ENCODE measurements at places on chromosomes 5 and 9.

GRCh38 chr9:106644661-106645060 lies 218.3 kb upstream of the ZNF462 start:
- no peak for DNase-seq

GRCh38 chr5:76947082-76947503 lies 5.8 kb upstream of the CRHBP start:
- no peak for DNase-seq

DNA sequence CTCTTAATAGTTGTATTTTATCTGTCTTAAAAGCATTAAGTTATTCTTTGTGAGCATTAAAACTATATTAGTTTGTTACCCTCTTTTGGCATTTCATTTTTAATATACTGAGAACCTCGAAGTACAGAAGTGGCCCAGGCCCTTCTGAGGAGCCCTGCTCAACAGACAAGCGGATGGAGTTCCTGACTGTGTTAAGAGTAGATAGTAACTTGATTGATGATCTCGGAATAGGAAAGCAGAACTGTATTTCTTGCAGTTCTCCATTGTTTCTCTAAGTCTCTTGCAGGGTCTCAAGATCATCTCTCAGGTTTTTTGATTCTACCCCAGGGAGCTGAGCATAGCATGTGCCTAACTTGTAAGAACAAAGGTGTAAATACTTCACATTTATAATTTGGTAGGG lies 139.6 kb downstream of the SMARCA2 start:
- no peak for DNase-seq

- no peak for DNase-seq
These were observed 77.1 kb upstream of the ADAMTS2 start for GRCh38 chr5:179422213-179422855.

GRCh38 chr9:86925686-86926085 lies 21.6 kb downstream of the GAS1 start:
- DNase-seq: no peak

DNA sequence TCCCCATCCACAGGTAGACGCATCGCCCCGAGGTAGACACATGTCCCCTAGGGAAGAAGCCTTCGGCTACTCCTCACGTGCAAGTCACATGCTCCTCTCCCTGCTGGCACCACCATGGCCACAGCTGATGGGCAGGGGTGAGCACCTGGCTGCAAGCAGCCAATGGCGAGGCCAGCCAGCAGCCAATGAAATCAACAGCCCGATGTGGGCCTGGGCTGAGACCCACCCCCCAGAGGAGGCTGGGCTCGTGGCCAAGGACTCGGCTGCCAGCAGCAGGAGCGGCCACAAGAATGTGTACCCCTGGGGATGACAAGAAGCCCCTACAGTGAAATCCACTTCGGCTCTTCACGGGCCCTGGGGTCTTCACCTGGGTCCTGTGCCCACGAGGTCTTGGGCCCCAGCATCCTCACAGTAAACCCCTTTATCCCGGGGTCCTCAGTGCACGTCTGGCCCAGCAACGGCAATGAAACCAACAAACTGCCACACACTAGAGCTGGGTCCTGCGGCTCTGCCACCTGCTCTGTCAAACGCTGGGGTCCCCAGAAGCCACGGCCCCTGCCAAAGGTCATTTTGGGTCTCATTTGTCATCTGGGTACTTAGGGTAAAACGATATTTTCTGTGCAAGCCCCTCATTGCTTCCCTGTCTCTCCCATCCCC lies 22.1 kb upstream of the PTGES start:
- no peak for DNase-seq

GRCh38 chr9:122085260-122085659 lies 7.8 kb downstream of the TTLL11 start:
- DNase-seq: no peak

- DNase-seq: no peak
These were observed 149.9 kb upstream of the ANKH start for GRCh38 chr5:15021266-15022046.

DNA sequence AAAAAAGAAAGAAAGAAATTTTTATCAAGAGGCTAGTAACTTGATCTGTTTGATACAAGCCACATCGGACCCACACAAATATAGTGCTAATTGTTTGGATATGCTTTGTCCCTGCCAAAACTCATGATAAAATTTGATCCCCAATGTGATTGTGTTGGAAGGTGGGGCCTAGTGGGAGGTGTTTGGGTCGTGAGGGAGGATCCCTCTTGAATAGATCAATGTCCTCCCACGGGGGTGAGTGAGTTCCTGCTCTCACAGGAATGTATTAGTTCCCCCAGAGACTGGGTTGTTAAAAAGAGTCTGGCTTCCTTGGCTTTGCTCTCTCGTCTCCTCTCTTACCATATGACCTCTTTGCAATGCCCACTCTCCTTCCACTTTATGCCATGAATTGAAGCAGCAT lies 80.6 kb upstream of the CPLX2 start:
- DNase-seq: no peak

- no peak for DNase-seq
These were observed 236.9 kb downstream of the SAXO1 start for GRCh38 chr9:18795947-18796671.

DNA sequence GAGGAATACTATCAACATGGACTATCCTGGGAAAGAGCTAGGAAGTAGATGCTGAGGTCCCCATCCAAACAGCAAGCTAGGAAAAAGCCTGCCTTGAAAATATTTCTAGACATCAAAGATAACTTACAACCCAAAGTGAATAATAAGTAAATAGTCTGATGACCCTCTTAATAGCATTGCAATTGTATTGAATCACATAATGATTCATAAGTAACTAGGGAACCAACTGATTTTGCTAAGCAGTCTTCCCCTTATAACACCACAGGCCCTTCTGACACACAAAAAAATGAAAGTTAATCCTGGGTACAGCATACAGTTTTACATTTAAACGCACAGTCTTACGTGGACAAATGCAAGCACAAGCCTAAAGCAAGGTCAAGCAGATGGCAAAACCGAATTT lies 199.3 kb downstream of the RFK start:
- DNase-seq: no peak

DNA sequence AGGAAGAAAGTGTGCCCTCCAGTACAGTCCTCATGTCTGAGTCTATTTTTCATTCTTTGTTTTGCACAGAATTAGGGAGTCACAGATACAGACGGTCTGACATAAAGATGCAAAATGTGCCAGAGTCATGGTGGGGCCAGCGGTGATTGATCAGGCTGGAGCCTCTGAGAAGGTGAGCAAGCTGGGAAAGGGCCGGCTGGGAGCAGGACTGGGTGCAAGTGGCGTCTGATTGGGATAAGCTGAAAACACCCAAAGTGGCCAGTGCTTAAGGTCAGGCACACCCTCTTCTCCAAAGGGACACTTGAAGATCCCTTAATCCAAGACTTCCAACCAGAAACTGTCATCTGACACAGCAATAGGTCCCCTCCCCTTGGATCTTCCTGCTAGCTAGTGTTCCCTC lies 32.6 kb downstream of the FSTL4 start:
- no peak for DNase-seq

- DNase-seq: no peak
These were observed 3.3 kb upstream of the CDC20B start for GRCh38 chr5:55176176-55176818.

DNA sequence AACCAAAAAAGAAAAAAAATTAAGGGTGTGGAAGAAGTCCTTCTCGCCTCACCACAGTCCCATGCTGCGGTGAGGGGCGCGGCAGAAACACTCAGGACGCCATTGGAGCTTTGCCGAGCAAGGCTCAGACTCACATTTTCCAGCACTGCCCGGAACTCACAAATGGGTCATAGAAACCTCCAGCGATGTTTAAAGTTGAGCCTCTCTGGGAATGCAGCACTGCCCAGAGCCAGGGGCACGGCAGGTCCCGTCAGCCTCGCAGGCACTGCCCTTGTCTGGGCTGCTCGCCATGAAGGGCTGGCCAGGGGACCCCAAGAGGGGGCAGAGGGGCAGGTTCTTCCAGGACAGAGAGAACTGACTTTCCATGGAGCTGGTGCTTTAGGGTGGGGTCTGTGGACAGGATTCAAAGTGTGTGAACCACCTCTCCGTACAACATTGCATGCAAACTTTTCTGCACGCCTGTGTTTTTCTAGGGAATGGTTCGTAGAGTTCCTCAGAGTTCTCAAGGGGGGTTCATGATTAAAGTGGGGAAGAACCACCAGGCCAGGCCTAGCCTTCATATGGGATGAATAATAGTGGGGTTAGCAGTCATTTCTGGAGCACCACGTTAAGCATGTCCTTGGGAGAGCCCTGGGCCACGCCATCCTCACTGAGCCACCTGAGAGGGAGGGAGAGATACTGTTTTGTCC lies 38.4 kb downstream of the PRRX2 start:
- no peak for DNase-seq

- no peak for DNase-seq
These were observed 289.7 kb downstream of the OSTF1 start for GRCh38 chr9:75378036-75378435.

- DNase-seq: no peak
These were observed 359.2 kb downstream of the NR2F1-AS1 start for GRCh38 chr5:93221773-93222172.

- no peak for DNase-seq
These were observed 822.5 kb downstream of the PTPRD start for GRCh38 chr9:9790216-9790872.

- no peak for DNase-seq
These were observed 154.3 kb downstream of the PHF2 start for GRCh38 chr9:93730648-93731047.

DNA sequence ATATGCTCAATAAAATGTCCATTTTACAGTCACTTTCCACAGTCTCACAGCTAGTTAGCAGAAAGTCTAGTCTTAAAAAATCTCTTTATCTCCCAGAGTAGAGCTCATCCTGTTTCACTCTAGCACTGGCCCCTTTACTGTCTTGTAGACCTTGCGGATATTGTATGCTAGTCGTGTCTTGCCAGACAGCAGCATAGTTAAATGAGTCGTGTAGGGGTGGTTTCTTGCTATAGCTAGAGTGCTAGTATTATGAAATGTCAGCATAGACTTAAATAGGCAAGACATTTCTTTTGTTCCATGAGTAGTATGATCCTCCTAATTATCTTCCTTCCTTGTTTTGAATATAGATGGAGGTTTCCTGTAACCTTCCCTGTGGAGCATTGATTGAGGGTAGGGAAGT lies 77.4 kb downstream of the C7 start:
- no peak for DNase-seq

- no peak for DNase-seq
These were observed 188.0 kb downstream of the XRCC4 start for GRCh38 chr5:83265318-83265717.

DNA sequence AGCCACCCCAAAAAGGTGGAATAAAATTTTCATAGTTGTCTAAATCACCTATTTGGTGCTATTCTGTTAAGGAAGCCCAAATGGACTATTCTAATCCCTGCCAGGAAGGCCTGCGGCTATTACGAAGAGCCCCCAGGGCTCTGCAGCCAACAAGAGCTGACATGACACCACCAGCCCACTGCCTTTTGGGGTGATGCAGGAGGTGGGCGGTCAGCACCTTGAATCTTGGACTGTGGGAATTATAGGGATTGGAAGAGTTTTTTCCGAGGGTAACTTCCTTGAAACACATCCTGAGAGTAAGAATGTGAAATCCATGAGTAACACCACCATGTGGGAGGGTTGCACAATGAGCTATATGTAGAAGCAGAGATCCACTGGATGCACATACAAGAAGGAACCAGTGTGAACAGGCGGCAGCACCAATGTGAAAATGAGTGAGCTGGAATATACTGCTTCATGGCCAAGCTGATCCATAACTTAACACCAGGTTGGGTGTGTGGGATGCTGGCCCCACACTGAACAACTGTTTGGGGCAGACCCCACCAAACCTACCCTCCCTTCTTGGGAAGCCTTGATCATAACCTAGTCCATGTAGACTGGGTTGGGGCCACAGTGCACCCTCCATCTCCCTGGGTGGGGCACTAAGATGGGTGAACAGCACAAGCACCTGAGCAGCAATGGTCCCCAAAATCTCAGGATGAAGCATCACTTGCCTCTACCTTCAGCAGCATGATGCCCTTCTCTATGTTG lies 239.0 kb downstream of the FSTL4 start:
- no peak for DNase-seq
